Naive thymus-derived CD4-positive, alpha-beta T cell (primary cell): ENCODE measurements at places on chromosomes 16 and 17.
A peak's percentile ranks its signal among the peaks of the same experiment; 100 is the strongest.

DNA sequence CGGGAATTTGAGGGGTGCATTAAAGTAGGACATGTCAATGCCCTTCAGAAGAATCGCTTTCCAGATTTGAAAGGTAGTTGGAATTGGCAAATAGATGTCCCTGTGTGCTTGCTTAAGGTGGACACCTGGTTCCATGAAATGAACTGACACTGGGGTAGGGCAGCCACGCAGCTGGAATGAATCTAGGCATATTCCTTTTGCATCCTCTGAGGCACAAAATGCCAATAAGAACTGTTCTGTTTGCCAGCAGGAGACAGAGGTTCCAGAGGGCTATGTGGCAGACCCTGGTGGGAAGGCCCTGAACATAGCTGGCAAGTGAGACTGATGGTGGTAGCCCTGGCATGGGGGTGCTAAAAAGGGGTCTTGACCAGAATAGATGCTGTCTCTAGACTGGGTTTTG is 61.5 kb downstream of the SLC6A2 start:
- H3K27ac ChIP-seq, result no peak overlapping the region
- H3K27me3 ChIP-seq, result no peaks in the 10 kb centered on the region
- no peaks in the 10 kb centered on the region for H3K4me1 ChIP-seq

DNA sequence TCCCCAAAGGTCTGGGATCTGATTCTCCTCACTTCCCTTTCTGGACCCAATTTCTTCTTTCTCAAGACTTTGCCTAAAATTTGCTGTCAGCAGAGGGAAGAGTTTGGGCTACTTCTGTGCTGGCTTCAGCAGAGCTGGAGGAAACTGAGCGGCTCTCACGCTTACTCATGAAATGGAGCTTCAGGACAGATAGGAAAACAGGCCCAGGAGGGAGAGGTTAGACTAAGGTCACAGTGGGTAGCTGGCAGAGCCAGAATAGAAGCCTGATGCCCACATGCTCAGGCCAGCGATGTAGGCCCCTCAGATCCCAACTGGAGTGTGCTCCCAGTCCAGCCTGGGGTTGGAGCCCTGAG is 593 bp downstream of the SLC38A7 start:
- peaks cover 12% of the 10 kb centered on the region for H3K4me1 ChIP-seq
- H3K27ac ChIP-seq, result peak overlapping the region; percentile 71
- H3K27me3 ChIP-seq, result no peaks in the 10 kb centered on the region

- no peak within 1 kb of the TSS for H3K4me3 ChIP-seq
- no peaks in the 10 kb centered on the region for H3K27me3 ChIP-seq
- no peaks in the 10 kb centered on the region for H3K36me3 ChIP-seq
Measured at GRCh38 chr17:60149691-60150582, at the start of gene CA4. Gene CA4 (plus strand): TSS chr17:60149973. CDS start chr17:60150035, 62 bp downstream.

DNA sequence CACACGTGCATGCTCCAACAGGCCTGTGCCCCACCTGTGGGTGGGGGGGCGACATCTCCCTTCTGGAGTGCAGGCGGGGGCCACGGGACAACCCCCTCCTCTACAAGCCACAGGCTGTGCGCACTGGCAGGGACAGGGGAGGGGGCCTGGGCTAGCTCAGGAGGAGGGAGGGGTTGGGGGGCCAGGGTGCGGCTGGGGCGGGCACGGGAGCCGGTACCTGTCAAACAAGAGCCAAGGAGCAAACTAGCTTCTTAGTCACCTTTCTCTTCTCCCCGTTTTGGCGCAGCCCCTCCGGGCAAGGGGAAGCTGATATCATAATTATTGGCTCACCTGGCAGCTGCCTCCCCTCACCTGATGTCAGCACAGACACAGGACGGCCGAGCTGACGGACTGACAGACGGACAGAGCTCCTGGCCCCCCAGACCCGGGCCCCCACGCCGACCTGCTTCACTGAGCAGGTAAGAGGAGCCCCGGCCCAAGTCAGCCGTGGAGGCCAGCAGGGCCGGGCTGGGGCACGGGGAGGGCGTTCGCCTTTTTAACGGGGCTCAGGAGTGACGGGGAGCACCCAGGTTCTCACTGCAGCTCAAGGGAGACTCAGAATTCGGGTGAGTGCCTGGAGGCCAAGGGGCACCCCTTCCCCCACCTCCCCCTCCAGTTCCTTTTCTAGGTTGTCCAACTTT is at the start of gene FOXN1:
Gene FOXN1 (plus strand): TSS at position 363 of the 680 bp plus-strand sequence. CDS start 17,622 bp downstream, outside the sequence.
- H3K27ac ChIP-seq, result no peak within 1 kb of the TSS
- H3K27me3 ChIP-seq, result no peaks in the 10 kb centered on the region
- H3K4me3 ChIP-seq, result no peak within 1 kb of the TSS
- no peaks in the 10 kb centered on the region for H3K36me3 ChIP-seq
- H3K4me1 ChIP-seq, result no peaks in the 10 kb centered on the region

GRCh38 chr17:36948717-36949460 is at the start of gene AATF:
Gene AATF (plus strand): TSS chr17:36948954. CDS start chr17:36949126, 172 bp downstream.
- peak within 1 kb of the TSS; percentile 85 for H3K27ac ChIP-seq
- DNase-seq, result peak; percentile 96
- peaks cover 21% of the 10 kb centered on the region for H3K4me1 ChIP-seq
- H3K4me3 ChIP-seq, result peak within 1 kb of the TSS; percentile 69

DNA sequence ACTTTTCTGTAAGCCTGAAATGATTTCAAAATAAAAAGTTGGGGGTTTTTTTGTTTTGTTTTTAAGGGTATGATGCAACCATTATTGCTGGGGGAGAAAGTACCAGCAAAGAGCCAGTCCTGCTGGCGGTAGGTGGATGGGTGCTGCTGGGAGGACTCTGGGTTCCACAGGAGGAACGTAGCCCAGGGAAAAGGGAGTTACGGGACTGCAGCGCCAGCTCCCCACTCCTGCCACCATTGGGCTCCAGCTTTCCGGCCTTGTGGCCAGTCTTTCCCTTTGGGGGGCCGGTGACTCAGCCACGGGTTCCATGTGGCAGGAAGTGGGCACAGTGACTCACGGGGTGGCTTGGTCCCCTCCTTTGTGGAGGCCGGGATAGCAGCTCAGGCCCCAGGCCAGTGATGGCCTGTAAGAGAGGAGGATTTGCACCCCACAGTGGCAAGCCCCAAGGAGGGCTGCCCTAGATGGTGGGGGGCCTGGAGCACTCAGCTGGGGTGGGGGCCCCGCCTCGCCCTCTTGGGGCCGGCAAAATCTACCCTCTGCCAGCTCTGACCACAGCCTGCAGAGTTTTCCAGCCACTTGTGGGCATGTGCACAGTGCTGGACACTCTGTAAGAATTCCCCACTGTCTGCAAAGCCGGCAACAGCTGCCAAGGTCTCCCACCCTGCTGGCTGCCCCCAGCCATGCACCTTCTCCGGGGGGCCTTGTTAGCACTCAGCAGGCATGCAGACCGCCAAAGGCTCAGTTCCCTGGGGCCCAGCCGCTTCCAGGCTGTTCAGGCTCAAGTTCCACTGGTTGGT is 30.4 kb downstream of the SOCS3 start:
- peaks cover 17% of the 10 kb centered on the region for H3K4me1 ChIP-seq
- no peaks in the 10 kb centered on the region for H3K36me3 ChIP-seq
- no peak for DNase-seq
- H3K27ac ChIP-seq, result no peak overlapping the region
- no peaks in the 10 kb centered on the region for H3K27me3 ChIP-seq
- no peak overlapping the region for H3K4me3 ChIP-seq

DNA sequence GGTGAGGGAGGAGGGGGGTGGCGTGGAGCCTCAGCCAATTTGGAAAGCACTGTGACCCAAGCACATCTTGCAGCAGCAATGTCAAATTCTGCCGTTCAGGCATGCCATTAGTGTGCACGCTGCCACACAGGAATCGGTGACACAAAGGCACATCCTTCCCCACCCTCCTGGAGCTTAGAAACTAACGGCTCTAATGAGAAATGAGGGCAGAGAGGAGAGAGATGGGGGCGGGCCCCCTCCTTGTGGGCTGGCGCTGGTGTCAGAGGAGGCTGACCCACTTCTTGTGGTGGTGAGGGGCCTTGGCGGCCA is 94.8 kb downstream of the RTN4RL1 start:
- H3K36me3 ChIP-seq, result no peaks in the 10 kb centered on the region
- no peaks in the 10 kb centered on the region for H3K4me1 ChIP-seq
- no peak overlapping the region for H3K27ac ChIP-seq
